Stimulated activated CD8-positive, alpha-beta memory T cell treated with anti-CD3 and anti-CD28 coated beads, Interleukin-4, amount 100 ng/mL, for 1 hour (primary cell): ENCODE measurements at places on chromosomes 1 and 21.
A peak's percentile ranks its signal among the peaks of the same experiment; 100 is the strongest.

DNA sequence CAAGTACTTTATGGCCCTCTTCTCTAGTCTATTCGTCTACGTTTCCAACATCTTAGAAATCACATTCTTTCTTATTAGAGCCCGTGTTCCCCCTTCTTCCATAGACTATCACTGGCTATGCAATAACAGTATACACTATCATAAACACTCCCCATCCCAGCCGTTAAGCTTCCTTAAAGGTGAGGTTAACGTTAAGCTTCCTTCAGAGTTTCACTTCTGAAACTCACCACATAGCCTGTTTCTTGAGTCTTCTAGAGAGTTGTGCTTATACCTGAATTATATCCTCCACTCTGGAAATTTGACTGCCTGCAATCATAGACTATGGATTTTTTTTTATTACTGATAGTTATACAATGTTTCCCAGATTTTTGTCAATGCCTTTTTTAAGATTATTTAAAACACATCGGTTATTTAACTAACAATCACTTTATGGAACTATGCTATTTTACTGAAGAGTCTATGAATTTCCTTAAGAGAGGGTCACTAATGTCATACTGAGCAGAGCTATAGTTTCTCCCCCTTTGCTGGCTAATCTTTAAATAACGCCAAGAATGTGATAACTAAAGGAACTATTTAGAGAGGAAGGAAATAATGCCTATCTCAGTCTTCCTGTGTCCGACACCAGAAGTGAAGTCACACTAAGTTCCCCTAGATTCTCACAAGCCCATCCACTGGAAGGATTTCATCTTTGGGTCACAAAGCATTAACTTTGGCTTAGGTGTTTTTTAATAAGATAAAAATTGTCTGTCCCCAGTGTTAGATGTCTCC is 16.8 kb downstream of the FCER1A start:
- no peak for DNase-seq

GRCh38 chr1:236332092-236332758 is 50.5 kb upstream of the ERO1B start:
- DNase-seq = no peak

DNA sequence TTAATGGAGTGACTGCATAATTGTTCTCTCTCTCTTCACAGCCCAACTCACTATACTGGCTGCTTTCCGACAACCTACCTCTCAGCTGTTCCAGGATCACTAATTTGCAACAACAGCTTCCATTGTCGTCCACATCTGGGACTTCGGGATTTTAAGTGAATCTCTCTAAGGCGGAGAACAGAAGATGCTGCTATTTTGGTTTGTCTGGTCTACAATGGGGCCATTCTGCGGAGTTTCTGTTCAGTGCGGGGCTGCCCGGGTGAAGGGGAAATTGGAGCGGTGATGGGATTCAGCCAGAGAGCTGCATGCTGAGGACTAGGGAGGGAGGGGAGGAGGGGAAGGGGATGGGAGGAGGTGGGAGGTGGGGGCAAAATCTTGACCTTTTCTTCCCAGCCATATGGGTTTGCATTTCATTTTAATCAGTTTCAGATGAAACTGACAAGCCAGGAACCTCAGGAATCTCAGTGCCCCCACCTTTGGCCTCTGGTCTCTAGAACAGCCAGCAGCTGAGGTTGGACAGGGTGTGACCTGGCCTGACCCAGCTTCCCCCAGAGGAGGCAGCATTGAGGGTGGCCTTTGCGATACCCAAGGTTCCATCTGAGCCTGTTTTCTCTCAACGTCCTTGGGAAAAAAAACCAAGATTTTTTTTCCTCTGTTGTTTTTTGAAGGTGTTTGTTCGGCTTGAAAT is 6.9 kb upstream of the SRP9 start:
- DNase-seq = no peak

GRCh38 chr1:43951021-43951985 is 4.6 kb downstream of the IPO13 start:
- no peak for DNase-seq

- no peak for DNase-seq
Measured at GRCh38 chr1:151524736-151525135, 13.5 kb downstream of the CGN start.

DNA sequence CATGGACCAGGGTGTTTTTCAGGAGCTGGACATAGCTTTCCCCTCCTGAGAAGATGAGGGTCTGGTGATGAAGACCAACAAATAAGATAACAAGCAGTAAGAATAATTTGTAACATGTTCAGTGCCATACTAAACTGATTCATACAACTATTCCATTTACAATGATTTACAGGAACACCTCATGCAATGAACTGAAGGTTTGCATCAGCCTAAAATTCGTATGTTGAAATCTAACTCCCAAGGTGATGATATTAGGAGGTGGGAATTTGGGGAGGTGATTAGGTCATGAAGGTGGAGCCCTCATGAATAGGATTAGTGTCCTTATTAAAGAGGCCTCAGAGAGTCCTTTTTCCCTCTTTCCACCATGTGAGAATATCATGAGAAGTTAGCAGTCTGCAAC is 15.9 kb upstream of the NIBAN1 start:
- DNase-seq = no peak

DNA sequence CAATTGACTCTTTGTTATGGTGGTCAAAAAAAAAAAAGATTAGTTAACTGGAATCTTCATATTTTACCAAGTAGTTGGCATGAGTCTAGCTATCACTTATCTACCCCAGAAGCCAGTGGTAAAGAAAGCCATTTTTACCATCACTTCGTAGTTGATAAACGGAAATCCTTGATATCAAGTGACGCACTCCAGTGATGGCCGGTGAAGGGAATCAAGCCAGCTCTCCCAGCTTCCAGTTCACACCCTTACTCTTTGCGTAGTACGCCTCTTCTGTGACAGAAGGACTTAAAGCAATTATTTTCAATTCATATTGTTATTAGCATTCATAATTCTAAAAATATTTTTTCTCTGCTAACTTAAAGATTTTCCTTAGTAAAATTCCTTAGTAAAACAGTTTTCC is 447.9 kb downstream of the GPATCH2 start:
- DNase-seq = no peak

DNA sequence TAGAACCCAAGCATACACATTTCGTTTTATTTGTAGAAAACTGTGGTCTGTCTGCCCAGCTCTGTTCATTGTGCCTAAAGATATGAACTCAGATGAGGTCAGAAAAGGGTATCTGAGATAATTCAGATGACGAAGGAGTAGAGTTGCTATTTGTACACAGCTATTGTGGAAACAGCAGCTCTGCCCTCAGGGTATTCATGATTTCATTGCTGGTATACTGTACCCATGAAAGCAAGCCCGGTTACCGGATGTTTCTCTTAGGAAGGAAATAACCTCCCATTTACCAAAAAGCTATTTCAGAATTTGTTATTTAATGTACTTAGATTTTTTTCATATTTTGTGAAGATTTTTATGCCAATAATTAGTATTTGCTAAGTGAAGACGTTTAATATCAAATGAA is 37.8 kb downstream of the SMAP2 start:
- no peak for DNase-seq

DNA sequence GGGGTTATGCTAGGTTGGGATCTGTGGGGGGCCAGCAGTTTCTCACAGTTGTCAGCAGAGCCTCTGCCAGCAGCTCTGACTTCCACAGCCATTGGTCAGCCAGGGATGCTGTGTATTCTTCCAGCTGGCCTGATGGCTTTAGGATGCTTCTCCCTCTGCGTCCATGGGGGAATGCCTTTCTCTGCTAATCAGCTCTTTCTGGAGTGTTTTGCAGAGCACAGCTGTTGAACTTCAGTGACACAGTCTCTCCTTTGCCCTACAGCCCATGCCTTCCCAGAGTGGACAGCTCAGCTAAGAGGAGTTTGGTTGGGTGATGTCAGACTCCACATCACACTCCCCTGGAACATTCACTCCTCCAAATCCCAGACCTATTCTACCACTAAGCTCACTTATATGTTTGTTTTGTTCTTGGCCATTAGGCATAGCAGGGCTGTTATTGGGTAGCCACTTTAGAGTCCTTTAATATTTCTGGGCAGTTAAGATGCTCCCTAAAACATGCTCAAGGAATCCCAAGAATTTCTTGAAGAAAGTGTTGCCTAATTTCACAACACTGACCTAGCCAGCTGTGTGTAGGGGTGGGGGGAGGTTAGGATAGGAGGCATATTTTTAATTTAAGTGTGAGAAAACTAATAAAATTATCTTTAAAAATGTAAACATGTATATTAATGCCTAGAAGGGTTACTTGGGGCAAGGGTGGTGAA is 75.3 kb upstream of the KIAA0040 start:
- DNase-seq = no peak

GRCh38 chr1:57894315-57894714 is 470.5 kb upstream of the DAB1 start:
- no peak for DNase-seq

DNA sequence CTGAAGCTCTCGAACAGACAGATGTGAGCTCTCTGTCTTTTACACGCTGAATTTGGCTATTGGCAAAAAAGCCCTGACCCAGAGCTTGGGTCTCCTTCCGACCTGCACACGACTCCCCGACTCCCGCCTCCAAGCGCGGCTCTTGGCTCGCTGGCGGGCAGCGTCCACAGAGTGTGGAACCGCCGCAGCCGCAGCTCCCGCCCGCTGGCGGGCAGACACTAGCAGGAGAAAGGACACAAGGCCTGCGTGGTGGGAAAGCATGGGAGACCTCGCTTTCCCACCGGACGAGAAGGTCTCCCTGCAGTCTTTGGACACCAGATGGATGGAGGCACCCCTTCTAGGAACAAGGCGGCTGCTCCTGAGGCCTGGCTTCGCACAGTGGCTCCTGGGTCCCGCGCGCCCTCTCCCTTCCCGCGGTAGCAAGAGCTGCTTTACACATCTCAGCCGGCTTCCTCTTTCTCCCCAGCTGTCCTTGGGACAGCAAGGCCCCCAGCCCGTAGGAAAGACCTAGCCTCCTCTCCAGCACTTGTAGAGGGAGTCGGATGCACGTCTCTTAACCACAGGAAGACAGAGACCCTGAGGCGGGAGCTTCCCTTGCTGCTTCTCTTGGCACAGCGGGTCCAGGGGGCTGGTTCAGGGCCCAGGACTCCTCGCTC is 92.1 kb downstream of the PRKAB2 start:
- no peak for DNase-seq

GRCh38 chr1:11707621-11708276 is 16.2 kb downstream of the DRAXIN start:
- no peak for DNase-seq

DNA sequence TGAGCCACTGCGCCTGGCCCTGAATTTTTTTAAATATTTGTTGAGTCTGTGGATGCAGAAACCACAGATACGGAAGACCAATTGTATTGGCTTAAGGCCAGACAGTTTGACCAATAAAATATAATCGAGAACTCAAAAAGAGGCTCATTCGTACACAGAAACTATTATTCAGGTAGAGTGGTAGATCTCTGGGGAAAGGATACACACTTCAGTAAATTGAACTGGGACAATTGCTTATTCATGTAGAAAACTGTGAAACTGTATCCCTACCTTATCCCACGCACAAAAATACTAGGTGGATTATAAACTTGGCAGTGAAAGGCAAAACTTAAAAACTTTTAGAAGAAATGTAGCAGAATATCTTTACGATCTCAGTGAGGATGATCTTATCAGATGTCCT is 25.0 kb upstream of the SHE start:
- no peak for DNase-seq

- no peak for DNase-seq
Measured at GRCh38 chr1:18237371-18237770, 129.8 kb downstream of the IGSF21 start.

GRCh38 chr1:156090840-156091188 is 8.5 kb upstream of the MEX3A start:
- peak; percentile 79 for DNase-seq

DNA sequence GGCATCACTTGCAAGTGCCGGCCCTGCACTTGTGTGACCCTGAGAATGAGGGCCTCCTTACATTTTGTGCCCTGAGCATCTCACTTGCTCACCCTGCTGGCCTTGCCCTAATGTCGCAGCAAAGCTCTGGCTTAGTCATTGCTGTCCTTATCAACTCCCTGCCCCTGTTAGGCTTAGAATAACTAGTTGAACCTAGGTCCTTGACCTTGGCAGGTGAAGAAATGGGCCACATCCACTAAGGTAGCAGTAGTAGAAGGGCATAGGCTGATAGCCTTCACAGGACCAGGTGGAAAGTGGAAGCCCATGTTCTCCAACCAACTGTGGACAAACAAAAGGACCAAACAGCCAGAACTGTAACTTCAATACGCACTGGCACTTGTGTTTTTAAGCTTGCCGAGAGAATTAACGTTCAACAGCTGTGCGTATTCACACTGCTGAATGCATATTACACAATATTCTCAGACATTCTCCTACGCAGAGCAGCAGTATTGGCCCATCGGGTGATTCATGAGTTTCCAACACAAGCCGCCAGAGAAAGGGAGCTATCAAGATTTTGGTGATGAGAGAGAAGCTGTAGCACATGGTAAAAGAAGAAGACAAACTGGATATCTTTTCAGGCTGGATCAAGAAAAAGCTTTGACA is 27.7 kb upstream of the PTGFRN start:
- DNase-seq = no peak

- DNase-seq = no peak
Measured at GRCh38 chr1:79371802-79372201, 365.3 kb upstream of the ADGRL4 start.

- no peak for DNase-seq
Measured at GRCh38 chr1:32208469-32208868, 420 bp upstream of the DCDC2B start.
